Astrocyte of the spinal cord (primary cell): ENCODE measurements at places on chromosomes 2 and 18.

GRCh38 chr2:18527822-18528221, 32.6 kb downstream of the RDH14 start:
- no peak for DNase-seq

DNA sequence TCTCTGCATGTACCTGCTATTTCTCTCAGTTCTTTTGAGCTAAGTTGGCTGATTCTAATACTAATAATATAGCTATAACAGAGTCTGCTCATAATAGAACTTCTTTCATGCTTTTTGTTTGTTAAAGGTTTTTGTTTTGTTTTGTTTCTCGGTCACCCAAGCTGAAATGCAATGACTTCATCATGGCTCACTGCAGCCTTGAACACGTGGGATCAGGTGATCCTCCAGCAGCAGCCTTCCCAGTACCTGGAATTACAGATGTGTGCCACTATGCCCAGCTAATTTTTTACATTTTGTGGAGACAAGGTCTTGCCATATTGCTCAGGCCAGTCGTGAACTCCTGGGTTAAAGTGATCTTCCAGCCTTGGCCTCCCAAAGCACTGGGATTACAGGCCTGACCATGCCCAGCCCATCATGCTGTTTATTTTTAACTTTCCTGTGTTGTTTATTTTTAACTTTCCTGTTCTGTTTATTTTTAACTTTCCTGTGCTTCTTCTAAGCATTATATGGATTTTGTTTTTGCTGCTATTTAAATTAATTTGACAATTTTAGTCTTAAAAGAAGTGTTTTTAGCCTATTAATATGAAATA, 763.8 kb upstream of the CDH7 start:
- no peak for DNase-seq

DNA sequence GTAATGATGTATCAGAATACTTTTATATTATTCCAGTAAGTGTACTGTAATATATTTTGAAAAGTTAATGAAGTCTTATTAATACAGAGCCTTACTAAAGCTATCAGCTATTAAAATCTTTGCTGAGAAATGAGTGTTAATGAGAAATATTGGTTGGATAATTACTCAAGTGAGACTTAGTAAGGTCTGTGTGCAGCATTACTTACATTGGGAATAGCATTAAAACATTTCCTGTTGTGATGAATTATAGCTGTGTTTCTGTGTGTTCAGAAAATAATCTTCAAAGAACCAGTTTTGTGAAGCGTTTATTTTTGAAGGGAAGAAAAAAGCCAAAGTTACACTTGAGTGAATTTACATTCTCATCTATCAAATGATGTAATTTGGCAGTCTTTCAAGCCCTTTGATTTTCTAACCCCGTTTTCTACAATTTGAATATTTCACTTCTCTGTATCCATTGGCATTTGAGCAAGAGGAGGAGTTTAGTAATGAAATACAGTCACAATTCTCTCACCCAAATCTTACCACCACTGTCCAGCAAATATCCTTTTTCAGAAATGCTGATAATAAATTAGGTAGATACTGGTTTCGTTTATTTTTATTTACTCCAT, 123.5 kb upstream of the BOD1L2 start:
- no peak for DNase-seq

GRCh38 chr2:108615480-108616090, 81.3 kb downstream of the LIMS1 start:
- DNase-seq = no peak
